Urinary bladder (tissue), 4 donors: ENCODE measurements at places on chromosomes 12 and 14. TPM values are rescaled to one million over a fixed set of nuclear protein-coding genes. Genes with fewer than 3 reads are reported as not detected.

Gene PTPRO
- total RNA-seq, result 4.8 TPM

Gene ESRRB
- total RNA-seq, result not detected

DNA sequence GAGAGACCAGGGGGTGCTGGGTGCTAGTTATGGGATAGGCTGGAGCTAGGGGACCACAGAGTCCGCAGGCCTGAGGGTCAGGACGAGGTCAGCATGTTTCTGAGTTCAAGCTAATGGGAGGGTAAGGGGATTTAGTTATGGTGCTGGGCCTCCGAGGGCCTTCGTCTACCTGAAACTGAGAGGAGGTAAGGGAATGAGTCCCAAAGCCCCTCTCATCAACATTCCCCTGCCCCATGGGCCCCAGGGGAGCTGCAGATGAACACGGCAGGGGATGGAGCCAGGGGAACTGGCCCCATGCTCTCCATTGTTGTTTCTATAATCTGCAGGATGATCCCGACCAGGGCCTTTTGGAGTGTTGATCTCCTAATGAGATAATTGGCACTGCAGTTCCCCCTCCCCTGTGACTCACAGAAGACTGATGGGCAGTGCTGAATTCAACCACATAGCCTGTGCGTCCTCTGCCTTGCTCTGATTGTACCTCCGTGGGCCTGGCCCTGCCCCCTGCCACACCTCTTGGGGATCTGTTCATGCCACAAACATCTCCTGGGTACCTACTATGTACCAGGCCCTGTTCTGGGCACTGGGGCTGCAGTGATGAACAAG, 21.4 kb downstream of the FAIM2 start:
- no peak for DNase-seq

GRCh38 chr12:14256555-14257169, 108.8 kb upstream of the ATF7IP start:
- DNase-seq, result no peak

GRCh38 chr14:72057701-72058285, 125.6 kb downstream of the RGS6 start:
- DNase-seq, result no peak

DNA sequence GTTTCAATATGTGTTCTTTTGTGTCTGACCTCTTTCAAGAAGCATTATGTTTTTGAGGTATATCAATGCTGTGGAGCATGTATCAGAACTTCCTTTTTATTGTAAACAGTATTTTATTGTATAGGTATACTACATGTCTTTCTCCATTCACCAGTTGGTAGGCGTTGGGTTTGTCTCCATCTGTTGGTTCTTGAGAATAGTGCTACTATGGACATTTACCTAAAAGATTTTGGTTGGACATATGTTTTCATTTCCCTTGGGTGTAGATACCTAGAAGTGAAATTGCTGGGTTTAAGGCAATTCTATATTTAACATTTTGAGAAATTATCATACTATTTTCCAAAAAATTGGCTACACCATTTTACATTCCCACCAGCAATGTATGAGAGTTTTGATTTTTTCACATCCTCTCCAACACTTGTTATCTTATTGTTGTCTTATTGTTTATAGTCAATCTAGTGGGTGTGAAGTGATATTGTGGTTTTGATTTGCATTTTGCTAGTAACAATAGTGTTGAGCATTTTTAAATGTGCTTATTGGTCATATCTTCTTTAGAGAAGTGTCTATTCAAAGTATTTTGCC, 409.2 kb downstream of the IPO8 start:
- DNase-seq, result no peak
